ENCODE measurements at places on chromosomes 12 and 14.

DNA sequence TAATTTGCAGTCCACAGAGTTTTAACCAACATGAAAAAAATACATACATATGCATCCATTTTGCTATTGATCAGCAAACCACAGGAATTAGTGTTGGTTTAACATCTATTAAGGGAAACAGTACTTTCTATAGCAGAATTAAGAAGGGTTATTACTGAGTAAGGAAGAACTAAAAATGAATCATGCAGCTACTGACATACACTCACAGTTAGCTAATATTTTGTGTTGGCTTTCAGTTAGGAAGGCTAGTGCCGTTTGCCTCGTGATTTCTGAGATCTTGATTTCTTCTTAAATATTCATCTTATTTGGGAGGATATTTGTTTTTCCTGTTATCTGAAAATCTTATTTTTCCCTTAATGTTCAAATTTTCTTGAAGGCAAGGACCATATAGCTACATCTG is 423.4 kb downstream of the NOVA1 start:
- no peak for DNase-seq

- DNase-seq, result no peak
Measured at GRCh38 chr12:41968599-41968998, 176.1 kb downstream of the GXYLT1 start.

GRCh38 chr12:102760322-102760721 is 156.7 kb downstream of the PAH start:
- no peak for DNase-seq

DNA sequence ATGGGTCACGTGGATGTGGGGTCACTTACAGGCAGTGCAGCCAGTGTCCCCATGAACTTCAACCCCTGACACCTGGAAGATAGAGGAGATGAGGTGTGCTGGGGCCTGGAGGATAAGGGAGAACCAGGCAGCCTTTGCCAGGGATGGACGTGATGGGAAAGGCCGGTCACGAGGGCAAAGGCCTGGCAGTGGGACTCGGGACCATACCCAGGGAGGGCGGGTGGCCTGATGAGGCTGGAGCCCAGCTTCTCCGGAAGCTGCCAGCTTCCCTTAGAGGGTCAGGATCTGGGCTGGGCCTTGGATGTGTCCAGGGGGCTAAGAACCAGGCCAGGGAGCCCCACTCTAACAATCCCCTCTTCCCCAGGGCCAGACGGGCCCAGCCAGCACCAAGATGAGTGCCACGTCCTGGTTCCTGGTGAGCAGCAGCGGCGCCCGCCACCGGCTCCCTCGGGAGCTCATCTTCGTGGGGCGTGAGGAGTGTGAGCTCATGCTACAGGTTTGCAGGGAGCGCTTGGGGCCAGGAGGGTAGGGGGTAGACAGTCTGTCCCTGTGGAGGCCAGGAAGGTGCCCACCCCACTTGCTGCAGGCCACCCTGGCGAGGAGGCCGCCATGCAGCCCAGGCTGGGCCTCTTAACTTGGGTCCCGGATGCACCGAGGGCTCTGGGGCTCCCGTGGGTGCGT is 3.1 kb downstream of the CEP170B start:
- DNase-seq, result no peak

DNA sequence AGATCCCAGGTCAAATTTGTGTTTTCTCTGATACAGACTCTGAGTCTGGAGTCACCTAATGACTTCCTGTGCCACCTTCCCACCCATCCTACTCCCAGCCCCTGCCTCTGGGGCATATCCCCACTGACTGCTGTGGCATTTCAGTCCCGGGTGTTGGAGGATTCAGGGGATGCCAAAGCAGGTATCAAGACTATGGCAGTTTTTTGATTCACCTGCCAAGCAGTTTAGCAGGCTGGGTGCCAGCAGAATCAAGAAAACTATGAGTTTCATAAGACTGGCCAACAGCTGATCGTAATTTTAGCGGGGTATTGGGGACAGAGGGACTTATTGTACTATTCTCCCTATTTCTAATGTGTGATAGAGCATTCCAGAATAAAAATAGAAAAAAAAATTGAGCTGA is 4.6 kb downstream of the PLEKHH1 start:
- DNase-seq, result no peak

DNA sequence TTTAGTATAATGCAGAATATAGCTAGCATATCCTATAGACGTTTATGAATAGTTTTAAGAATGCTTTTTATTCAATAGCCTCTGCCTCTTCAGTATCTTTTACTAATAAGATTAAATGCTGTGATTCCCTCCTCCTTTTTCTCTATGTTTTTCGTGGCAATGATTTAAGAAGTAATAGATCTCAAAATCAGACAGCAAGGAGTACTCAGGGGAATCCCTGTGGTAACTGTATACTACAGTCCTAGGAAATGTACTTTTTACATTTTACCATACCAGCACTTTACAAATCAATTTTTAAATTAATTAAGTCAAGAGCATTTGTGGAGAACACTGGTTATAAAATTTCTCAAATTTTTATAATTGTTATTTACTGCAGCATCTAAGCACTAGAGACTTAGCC is 240.6 kb upstream of the CAND1 start:
- DNase-seq, result no peak

Data from GM19239 (cell line).